Type B pancreatic cell (in vitro differentiated cells): ENCODE measurements at places on chromosomes 2 and 18. TPM values are rescaled to one million over a fixed set of nuclear protein-coding genes. Genes with fewer than 3 reads are reported as not detected.

DNA sequence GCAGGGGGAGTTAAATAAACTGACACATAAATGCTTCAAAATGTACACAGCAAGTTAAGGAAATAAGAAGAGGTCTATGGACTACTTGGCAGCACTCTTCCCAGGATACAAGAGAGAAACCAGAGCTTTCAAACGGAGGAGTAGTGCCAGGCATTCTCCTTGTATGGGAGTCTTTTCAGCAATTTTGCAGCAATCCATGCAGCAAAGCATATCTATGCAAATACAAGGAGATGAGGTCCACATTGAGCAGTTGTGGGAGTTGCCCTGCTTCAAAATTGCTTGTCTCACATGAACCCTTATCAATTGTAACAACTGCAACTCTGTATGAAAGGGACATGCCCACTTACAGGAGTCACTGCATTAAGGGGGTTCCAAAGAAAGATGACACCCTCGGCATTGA is 37.8 kb downstream of the SCN9A start:
- DNase-seq, result no peak

Gene CAPN14
- 0.12 and 0.39 TPM in 2 replicates for total RNA-seq

DNA sequence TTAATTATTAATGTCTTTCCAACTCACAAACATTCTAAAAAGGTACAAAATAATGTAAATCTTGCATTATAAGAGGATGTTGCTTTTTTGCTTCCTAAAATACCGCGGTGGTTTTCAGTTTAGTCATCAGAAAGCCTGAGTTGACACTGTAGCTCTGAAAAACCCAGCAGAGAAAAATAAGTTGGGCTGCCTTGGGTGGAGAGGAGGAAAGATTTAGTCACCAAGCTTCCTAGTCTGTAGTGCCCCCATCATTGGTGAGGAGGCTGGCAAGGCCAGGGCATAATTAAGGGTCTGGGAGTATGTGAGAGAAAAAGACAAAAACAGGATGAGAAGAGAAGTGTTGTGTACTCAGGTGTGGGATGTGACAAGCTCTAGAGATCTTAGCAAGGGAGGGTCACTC is 5.7 kb downstream of the PTPRM start:
- no peak for DNase-seq

Gene CHRND
- total RNA-seq, result 0.60 TPM in 1 of 2 replicates, not detected in the other
